ENCODE measurements at places on chromosomes 5 and 9.

GRCh38 chr5:135326296-135327254 is 72.5 kb downstream of the MACROH2A1 start:
- peak; percentile 70 for DNase-seq

- DNase-seq = peak; percentile 78
Measured at GRCh38 chr9:130167927-130168326, 4.3 kb upstream of the NCS1 start.

- no peak for DNase-seq
Measured at GRCh38 chr5:78647838-78648358, 674 bp downstream of the LHFPL2 start.

DNA sequence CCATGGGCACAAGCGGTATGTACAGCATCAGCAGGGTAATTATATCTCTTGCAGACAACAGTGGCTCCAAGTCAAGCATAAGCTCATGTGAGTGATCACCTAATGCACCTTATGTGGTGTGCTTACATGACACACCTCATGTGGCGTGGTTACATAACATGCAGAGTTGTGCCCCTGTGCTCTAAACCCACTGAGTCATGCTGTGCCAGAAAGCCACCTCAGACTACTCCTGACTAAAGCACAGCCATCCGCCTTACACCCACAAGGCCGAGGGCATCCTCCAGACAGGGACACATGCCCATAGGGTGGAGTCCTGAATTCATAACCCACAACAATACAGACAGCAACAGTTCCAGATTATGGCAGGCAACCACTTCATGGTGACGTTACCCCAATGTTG is 163.7 kb upstream of the SLC30A5 start:
- no peak for DNase-seq

- no peak for DNase-seq
Measured at GRCh38 chr5:14684757-14685156, 20.2 kb downstream of the OTULIN start.

- no peak for DNase-seq
Measured at GRCh38 chr9:107807183-107807582, 317.6 kb upstream of the KLF4 start.

DNA sequence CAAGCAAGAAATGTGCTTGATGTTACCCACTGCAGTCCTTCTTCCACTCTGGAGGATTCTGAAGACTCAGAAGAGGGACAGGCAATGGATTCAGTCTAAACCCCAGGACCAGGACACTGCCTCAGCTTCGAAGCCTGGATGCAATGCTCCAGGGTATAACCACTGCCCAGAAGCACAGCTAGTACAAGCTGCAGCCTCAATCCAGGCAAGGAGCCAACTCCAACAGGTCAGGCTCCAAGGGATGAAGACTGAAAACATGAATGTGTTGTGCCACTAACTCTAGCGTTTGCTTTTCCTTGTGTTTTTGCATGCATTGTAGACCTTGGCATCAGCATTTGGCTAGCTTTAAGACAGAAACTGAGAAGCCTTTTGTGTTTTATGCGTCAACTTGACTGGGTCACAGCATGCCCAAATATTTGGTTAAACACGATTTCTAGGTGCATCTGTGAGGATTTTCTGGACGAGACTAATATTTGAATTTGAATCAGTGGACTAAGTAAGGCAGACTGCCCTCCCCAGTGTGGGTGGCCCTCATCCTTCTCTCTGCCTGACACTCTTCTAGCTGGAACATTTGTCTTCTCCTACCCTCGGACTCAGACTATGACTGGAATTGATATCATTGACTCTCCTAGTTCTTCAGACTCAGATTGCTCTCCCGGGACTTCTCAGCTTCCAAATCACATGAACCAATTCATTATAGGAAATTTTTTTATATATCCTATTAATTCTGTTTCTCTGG is 20.5 kb upstream of the GPX3 start:
- DNase-seq = no peak

DNA sequence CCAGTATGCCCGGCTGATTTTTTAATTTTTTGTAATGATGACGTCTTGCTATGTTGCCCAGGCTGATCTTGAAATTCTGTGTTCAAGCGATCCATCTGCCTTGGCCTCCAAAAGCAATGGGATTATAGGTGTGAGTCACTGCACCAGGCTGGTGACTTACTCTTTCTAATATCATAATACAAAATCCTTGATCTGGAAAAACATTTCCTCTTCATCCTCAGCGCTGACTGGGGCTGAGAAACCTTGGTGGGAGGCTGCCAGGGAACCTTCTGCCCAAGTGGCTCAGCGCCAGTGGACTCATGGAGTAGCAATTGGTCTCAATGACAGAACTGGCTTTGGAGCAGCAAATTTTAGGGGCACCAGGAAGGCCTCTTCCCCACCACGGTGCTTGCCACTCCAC is 17.5 kb upstream of the SEMA4D start:
- DNase-seq = no peak

GRCh38 chr9:77826621-77827020 is 178.5 kb upstream of the GNA14 start:
- no peak for DNase-seq

DNA sequence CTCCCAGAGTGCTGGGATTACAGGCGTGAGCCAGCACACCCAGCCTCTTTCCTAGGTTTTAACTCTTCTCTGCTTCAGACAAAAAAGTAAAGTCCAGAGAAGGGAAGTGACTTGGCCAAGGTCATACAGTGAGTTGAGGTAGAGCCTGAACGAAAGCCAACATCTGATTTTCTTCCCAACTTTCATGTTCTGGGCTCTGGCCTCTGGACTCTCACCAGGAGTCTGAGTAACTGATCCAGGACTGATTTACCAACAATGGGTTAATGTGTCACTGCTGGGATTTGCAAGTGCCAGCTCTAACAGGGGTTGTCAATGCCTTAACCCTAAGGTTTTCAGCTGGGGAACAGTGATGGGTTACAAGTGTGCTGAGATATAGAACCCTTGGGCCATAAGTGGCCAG is 32.2 kb upstream of the LARP1 start:
- DNase-seq = no peak

GRCh38 chr9:114301798-114302565 is 20.9 kb upstream of the ORM1 start:
- DNase-seq = peak; percentile 8

GRCh38 chr5:38853753-38854470 is 8.1 kb downstream of the OSMR start:
- DNase-seq = no peak

- DNase-seq = no peak
Measured at GRCh38 chr9:21711504-21711903, 90.9 kb upstream of the MTAP start.

GRCh38 chr9:14096258-14096922 is 217.6 kb downstream of the NFIB start:
- no peak for DNase-seq

GRCh38 chr5:119315516-119315949 is 40.3 kb upstream of the TNFAIP8 start:
- DNase-seq = peak; percentile 22

GRCh38 chr5:80237243-80237642 is 18.6 kb downstream of the SERINC5 start:
- DNase-seq = no peak

- no peak for DNase-seq
Measured at GRCh38 chr5:11302663-11303062, 541.6 kb upstream of the DAP start.

- DNase-seq = no peak
Measured at GRCh38 chr9:111870774-111871498, 25.7 kb upstream of the UGCG start.

GRCh38 chr5:177132136-177133095 is 1.2 kb upstream of the NSD1 start:
- DNase-seq = peak; percentile 91

GRCh38 chr5:129481161-129481560 is 21.1 kb downstream of the ADAMTS19 start:
- no peak for DNase-seq

- no peak for DNase-seq
Measured at GRCh38 chr5:125597338-125597737, 825.9 kb upstream of the GRAMD2B start.

GRCh38 chr5:135913713-135914626 is 18.3 kb upstream of the IL9 start:
- no peak for DNase-seq

DNA sequence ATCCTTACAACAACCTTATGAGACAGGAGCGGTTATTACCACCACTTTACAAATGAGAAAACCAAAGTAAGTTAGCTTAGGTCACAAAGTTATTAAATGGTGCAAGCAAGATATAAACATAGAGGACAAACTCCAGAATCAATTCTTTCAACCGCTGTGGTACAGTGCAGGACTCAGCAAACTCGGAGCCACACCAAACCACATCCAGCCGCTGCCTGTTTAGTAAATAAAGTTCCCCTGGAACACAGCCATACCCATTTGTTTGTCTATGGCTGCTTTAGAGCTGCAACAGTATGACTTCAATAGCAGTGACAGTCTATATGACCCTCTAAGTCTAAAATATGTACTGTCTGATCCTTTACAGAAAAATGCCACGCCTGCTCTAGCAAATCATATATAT is 1567.2 kb upstream of the WWC1 start:
- no peak for DNase-seq

- no peak for DNase-seq
Measured at GRCh38 chr5:79984363-79984762, 6.7 kb downstream of the MTX3 start.

DNA sequence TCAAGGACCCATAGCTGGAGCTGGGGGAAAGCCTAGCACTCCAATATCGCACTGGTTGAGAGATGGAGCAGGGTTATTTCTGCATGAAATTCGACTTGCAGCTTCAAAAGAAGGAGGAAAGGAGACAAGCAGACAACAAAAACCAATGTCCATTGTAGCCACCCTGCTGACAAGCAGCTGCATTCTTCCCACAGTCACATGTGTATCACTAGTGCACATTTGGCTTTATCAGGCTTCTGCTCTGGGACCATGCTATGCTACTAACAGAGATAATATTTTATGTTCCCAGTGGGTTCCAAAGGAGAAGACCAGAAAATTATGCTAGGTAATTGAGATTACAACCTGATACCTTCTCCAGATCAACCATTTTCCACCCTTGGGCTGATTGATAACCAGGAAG is 59.7 kb downstream of the MFAP3 start:
- DNase-seq = no peak

DNA sequence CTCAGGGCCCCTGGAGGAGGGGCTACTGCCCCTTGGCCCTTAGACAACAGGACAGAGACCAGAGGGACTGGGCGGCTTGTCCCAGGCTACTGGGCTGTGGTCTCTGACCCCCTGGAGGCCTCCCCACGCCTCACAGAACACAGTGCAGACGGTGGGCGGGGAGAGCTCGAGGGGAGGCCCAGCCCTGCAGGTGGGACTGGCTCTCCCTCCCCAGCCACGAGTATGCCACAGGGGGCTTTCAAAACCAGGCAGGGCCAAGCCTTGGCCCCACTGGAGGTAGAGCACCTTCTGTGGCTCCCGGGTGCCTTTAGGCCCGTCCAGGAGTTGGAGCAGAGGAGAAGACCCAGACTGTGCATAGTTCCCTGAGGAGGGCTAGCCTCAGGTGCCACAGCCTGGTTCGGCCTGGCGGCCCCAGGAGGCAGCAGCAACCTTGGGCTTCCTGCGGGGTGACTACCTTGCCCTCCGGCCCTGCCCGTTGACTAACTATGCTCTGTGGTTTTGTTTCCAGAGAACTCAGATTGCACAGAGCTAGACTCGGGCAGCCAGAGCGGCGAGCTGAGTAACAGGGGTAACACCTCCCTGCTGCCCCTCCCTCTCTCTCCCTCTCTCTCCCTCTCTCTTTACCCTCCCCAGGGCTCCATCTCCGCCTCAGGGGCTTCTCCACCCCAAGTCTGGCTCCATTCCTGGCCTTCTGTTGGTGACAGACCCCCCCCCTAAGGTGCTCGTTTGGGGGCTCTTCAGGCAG is 15.5 kb downstream of the CARD19 start:
- peak; percentile 51 for DNase-seq

DNA sequence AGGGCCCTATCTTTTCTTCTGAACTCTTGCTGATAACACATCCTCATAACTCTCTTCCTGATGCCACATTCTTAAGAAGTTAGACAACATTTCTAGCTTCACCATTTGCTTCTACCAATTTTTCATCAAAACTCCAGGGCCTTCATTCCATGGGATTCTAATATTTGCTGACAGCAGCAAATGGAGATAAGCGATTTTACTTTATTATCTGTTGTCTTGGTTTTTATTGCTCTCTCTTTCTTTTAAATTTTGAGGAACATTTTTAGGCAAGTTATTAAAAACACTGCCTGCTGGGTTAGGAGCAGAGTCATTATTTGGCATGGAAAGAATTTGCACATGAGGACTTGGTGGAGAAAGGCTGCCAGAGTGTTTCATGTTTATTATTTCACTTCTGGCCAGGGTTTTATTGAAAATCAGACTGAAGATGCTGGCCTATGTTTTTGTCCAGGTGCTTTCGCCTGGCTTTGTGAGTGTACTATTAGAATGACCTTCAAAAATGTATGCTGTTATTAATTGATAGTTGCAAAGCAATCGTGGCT is 27.7 kb downstream of the NSG2 start:
- DNase-seq = no peak

GRCh38 chr5:175207321-175208040 is 236.5 kb downstream of the DRD1 start:
- DNase-seq = no peak

DNA sequence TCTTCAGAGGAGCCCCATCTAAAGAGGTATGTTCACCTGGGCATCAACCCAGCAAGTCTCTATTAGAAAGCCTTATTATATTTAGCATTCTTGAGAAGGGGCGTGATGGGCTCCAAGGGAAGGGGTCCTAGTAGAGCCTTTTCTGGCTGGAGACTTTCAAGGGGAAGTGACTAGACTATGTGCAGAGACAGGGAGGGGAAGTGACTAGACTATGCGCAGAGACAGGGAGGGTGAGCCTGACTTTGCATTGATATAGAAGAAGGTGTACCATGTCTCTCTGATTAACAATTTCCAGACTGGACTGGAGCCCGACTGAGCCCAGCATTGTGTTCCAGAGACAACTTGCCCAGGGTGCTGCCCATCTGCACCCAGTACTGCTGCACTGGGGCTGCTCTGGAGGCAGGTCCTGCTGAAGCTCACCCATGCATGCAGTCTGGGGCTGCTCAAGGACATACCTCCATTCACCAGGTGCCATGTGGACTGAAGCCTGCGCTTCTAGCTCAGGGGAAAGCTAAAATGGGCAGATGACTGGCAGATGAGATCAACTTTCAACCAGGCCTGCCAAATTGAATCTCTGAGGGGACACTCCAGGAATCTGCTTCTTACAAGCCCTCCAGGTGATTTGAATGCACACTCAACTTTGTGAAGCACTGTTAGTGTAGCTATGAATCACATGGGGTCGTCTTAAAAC is 83.0 kb upstream of the GNA14 start:
- no peak for DNase-seq

GRCh38 chr9:132800038-132800648 is 77.9 kb downstream of the AK8 start:
- peak; percentile 88 for DNase-seq

All from H7 (cell line).